ENCODE measurements at places on chromosomes 3 and 15.

DNA sequence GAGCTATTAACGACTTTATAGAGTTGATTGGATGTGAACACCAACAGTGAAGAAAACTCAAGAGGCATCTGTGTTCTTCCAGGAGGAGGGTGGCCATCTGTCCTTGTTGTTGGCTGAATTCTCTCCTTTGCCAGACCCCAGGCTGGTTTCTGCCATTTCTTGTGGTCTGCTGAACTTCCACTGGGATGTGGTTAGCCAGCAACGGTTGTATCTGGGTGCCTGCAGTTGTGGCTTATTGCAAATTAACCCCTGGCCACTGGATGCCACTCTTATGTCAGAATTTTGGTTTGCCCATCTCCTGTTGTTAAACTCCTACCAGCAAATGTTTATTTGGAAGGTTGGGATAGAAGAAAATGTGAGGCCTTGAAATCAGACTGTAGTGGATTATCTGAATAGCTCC, 163.6 kb upstream of the TBC1D5 start:
- DNase-seq, result peak; percentile 93

DNA sequence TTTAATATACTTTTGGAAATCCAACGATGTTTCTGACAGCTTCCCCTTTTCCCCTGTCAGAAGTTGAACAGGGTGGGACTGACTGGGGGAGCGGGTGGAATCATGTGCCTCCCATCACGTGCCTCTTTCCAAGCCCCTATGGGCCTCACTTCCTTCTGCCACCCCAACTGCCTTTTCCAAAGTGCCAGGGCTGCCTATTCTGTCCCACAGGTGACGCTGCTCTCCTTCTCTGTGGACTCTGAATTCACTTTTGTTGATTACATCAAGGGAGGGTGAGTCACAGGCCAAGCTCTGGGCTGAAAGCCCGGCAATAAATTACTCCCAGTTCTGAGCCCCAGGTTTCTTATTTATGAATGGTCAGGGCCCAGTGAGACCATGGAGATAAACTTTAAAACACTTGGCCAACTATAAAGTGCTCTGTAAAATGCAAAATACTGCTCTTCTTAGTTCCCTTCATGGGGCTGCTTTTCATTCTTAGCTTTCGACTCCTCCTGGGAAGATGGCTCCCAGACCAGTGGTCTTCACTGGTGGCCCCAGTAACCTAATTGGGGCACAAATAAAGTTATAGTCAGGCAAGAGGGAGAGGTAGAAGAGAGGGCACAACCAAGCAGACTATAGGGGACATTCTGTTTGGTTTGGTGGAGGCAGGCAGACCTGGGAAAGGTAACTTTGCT, 12.3 kb downstream of the CPNE9 start:
- DNase-seq, result no peak

DNA sequence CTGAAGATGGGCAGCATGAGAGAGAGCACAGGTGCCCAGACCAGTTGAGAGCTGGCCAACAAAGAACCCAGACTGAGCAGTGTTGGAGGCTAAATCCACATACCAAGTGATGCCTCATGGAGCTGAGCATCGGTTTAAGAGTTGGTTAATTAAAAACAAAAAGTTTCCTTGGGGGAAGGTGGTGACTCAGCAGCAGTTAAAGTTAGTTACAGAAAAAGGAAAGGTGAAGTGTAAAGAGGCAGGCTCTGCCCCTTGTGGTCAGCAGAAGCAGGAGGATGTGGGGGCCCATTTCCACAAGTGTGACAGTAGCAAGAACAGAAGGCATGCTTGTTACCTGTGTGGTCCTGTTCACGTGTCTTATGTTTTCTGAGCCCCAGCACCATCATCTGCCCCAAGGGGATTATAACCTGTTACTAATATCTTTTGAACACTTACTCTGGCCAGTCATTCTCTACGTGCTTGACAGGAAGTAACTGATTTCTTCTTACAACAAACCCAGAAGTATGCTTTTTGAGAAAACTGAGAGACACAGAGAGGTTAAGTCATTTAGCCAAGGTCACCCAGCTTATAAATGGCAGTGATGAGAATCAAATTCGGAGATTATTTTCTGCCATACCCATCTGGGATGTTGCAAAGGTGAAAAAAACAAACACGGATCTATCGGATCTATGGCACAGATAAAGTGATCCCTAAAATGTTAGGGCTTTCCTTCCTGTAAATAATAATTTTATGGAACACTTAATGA, 91.0 kb downstream of the EPHB1 start:
- DNase-seq, result peak; percentile 66

GRCh38 chr3:19446687-19447086, 298.4 kb downstream of the KCNH8 start:
- no peak for DNase-seq

DNA sequence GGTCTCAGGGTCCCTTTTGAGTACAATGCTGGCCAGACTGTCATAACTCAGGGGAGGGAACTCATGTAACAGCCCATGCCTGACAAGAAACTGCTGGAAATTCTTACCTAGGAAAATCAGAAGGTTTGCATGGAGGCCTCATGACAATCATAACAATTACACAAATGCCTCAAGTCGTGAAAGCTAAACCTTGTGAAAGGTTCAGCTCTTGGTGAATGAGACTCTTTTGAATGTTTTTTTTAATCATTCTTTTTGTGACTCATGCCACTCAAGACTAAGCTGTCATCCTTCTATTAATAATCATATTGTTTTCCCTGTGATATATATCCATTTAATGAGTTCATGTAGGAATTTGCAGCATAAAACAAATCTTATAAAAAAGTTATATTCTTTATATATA, 61.4 kb upstream of the LEKR1 start:
- DNase-seq, result no peak

DNA sequence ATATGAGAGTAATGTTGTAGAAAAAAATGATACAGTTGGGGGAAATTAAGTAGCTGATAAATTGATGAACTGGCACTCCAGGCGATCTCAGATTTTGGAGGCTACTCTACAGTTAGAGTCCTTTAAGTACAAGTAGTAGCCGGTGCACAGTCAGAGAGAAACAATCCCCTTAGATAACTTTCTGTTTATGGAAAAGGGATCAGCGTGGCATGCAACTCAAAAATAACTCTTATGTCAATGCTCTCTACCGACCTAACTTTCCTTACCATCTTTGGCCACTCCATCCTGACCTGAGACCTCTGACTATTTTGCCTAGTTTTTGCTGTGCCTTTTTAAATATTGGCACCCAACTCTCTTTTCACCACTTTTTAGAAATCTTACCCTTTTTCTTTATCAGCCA, 299.6 kb downstream of the UNC13C start:
- no peak for DNase-seq

DNA sequence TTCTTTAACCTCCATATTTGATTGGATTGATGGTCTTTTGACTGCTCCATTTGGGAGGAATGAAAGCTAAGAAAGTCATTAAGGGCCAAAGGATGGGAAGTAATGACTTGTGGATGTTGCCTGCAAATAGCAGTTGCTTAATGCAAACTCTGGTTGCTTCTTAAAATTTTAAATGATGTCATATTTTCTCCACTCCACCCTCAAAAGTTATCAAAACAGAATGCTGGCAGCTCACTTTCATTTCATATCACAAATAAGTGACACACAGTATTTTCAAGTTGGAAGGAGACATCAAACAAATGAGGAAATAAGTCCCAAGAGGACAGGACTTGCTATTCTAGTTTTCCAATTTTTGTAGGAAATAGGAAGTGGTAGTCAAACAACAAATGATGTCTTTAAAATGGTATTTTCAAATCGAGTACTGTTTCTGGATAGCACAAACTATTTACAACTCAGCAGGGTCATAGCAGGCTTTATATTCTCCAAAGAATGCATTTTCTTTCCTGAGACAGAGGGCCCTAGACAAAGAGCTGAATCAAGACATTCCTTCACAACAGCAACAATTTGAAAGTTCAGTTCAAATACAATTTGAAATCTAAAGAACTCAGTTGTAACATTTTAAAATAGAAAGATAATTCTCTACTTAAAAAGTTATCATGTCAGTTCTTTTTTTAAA, 165.1 kb upstream of the UBE2E1 start:
- DNase-seq, result no peak

DNA sequence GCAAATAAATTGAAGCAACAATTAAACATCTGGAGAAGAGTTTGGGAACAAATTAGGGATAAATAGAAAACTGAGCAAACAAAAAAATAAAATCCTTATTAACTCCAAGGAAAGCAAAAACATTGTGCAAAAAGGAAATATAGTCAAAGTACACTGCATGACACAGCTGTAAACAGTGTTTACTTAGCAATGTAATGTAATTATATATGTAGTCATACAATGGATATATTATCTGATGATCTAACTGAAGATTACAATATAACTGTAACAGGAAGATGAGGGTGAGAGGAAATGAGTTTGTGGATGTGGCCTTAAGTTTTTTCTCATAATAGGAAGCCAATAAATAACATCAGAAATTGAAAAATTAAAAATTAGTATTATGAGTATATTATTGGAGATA, 42.5 kb downstream of the SCN10A start:
- DNase-seq, result no peak

- no peak for DNase-seq
Measured at GRCh38 chr15:54559405-54560069, 581.3 kb downstream of the UNC13C start.

DNA sequence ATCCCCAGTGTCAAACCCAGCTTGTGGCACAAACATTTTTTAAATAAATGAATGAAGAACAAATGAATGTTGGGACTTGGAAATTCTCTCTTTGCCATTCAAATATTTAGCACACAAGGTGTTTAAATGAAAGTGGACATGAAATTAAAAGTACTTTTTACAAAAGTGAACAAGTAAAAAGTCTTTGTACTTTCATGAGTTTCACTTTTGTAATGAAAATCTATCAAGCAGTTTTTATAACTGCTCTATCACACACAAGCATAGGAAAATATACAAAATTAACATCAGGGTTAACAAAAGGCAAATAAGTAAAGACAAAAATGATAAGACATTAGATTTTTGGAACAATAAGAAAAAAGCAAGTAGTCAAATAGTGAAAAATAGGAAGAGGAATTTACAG, 83.9 kb upstream of the ARL6 start:
- DNase-seq, result no peak

- DNase-seq, result no peak
Measured at GRCh38 chr3:149080699-149081091, 5.6 kb downstream of the HLTF start.

DNA sequence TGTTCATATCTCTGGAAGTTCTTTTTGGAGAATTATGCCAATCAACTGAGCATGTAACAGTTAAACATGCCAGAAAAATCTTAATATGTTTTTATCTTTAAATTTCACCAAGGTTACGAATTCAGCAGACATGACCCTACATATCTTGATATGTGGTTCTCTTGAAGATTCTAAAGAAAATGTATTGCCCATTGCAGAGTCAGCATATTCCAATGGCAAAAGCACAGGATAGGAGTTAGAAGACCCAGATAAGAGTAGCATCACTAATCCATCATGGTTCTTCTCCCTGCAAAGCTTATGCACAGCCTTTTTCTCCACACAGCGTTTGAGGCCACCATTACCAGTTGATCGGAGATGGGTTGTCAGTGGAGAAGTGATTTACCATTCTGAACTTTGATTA, 402.8 kb downstream of the EPHB1 start:
- no peak for DNase-seq

GRCh38 chr3:169945313-169945712, 21.3 kb upstream of the SEC62 start:
- no peak for DNase-seq

DNA sequence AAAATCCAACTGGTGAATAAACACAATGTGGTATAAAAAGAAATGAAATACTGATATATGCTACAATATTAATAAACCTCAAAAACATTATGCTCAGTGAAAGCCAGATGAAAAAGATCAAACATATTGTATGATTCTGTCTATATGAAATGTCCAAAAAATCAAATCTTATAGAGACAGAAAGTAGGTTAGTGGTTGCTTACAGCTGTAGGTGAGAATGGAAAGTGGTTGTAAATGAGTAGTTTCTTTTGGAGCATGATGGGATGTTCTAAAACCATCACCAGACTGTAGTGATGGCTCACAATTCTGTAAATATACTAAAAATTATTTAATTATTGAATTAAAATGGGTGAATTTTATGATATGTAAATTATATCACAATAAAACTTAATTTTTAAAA, 58.4 kb downstream of the SENP7 start:
- DNase-seq, result no peak

DNA sequence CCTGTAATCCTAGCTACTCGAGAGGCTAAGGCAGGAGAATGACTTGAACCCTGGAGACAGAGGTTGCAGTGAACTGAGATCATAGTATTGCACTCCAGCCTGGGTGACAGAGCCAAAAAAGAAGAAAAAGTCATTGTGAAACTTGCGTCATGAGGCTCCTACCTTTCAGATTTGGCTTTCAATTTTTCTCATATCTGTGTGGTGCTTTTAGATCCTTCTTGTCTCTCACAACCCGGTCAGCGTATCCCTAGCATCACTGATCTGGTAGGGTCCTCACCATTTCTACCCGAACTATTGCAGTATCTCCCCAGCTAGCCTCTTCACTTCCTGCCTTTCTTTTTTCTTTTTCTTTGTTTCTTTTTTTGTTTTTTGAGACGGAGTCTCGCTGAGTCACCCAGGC, 21.6 kb upstream of the GCNT3 start:
- no peak for DNase-seq

DNA sequence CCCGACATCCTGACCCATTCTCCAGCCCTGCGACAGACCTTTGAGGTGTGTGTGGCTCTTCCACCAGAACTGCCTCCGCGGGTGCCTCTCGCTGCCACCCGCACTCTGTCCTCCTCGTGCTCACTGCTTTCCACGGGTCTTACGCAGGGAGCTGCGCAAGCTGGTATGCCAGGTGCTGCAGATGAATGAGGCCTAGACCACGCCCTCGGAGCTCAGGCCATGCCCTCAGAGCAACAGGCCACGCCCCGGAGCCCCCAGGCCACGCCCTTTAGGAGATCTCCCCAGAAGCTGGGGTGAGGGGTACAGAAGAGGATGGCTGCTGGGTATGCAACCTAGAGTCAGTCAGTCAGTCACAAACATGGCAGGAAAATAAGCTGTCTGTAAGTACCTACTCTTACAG, 300.3 kb downstream of the GABRG3 start:
- DNase-seq, result no peak

DNA sequence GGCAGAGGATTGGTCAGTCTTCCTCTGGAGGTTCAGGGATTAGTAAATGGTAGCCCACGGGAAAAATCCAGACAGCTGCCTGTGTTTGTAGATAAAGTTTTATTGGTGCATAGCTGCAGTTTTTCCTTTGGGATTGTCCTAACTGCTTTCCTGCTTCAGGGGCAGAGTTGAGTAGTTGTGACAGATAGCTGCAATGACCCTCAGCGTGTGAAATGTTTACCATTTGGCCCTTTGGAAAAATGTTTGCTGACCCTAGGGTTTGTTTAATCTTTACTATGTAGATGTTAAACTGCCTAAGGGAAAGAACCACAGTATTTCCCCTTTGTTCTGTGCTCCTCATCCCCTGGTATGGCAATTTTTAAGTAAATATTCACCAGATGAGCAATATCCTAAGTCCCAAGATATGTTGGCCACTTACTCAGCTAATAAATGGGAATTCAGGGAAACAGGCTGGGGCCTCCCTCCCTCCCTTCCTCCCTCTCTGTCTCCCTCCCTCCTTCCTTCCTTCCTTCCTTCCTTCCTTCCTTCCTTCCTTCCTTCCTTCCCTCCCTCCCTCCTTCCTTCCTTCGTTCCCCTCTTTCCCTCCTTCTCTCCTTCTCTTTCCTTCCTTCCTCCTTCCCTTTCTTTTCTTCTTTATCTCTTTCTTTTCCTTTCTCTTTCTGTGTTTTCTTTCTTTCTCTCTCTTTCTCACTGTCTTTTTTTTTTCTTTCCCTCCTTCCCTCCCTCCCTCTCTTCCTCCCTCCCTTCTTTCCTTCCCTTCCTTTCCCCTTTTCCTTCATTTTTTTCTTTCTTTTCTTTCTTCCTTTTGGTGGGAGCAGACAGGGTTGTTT, 234.6 kb upstream of the BHLHE40 start:
- DNase-seq, result no peak

- no peak for DNase-seq
Measured at GRCh38 chr3:105533960-105534359, 167.3 kb downstream of the ALCAM start.

All from DND-41 (cell line).